ENCODE measurements at places on chromosomes 3 and 15.
A peak's percentile ranks its signal among the peaks of the same experiment; 100 is the strongest.

GRCh38 chr15:57668016-57668415, 38.5 kb upstream of the POLR2M start:
- no peak for DNase-seq

- DNase-seq: no peak
Measured at GRCh38 chr15:80207887-80208286, 44.1 kb downstream of the CTXND1 start.

- DNase-seq: no peak
Measured at GRCh38 chr15:99580076-99580475, 14.3 kb downstream of the MEF2A start.

DNA sequence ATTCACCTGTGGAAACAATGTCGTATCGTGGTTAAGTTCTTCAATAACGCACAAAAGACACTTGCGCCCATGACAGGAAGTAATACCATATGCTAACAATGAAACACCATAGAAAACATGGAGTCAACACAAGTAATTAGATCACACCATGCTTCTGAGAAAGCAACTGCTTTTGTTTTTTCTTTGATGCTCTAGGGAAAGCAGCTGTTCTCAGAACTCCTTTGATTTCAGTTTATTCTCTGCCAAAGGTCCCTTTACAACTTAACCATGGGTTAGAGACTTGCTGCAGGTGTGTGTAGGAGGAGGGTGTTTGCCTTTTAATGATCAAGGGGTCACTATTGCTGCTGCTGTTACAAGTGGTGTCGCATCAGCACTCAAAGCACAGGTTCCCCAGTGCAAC, 324.0 kb upstream of the SLCO3A1 start:
- DNase-seq: no peak

DNA sequence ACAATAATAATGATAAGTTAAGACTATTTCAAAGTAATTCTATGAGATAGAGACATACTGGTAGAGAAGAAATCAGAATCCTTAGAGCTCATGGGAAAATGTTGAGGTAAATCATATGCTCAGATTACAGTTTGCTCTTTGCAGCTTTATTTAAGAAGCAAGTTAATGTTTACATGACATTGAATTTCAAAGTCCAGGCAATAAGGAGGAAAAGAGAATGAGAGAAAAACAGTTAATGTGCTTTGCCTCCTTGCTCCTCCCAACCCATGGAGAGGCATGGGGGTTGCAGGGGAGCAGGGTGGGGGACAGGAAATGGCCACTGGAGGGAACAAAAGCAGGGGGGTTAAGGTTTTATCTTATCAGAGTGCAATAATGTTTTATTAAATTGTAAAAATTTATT, 42.2 kb upstream of the ZBTB38 start:
- no peak for DNase-seq

DNA sequence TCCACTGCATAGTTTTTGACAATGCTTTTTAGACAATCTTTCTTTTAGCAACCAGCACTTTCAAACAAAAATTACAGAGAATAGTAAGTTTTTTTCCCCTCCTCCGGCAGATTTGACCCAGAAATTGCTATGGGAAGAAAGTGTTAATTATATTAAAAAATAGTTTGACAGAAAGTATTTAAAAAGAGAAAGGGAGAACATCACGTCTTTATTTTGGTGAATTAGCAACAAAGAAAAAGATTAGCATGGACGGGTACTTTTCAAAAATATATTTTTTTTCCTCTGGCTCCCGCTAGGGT, 831 bp upstream of the KAT2B start:
- no peak for DNase-seq

- no peak for DNase-seq
Measured at GRCh38 chr3:186570941-186571643, 572 bp downstream of the DNAJB11 start.

DNA sequence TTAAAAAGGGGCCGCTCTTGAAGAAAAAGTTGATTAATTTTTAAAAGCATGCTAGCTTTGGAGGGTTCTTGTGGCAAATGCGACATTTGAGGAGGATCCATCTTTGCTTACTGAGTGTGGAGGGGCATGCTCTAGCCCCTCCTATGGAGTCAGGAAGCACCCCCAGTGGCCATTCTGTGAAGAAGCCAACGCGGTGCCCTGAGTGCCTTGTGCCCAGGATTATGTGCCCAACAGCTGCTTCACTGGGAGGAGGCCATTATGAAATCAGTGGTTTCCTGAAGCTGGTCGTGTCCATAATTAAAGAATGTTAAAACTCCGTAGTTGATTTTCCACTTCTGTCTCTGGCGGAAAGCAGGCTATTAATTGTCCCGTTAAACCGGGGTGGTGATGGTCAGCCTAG, 69.1 kb upstream of the TNFAIP8L3 start:
- DNase-seq: no peak

DNA sequence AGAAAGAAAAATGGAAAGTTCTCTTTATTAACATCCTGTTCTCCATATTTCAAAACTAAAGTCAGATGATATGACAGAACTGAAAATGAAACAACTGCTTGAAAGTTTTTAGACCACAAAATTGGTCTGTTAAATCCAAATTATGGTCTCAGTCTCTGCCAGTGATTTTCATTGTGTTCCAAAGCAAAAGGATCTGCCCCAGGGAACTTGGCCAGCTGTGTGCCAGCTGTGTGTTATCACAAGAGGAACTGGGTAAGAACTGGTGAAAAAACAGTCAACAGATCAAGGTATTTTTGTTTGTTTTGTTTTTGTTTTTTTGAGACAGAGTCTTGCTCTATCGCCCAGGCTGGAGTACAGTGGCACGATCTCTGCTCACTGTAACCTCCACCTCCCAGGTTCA, 323.3 kb downstream of the CTNNB1 start:
- DNase-seq: no peak

GRCh38 chr3:104849070-104849469, 517.6 kb upstream of the ALCAM start:
- no peak for DNase-seq

GRCh38 chr3:181917027-181917426, 205.3 kb downstream of the SOX2 start:
- no peak for DNase-seq

- DNase-seq: no peak
Measured at GRCh38 chr15:66682865-66683264, 19.2 kb upstream of the SMAD6 start.

GRCh38 chr3:108124337-108125152, 33.7 kb upstream of the CD47 start:
- DNase-seq: no peak

- DNase-seq: peak; percentile 62
Measured at GRCh38 chr3:139797724-139798343, 120.1 kb upstream of the NMNAT3 start.

DNA sequence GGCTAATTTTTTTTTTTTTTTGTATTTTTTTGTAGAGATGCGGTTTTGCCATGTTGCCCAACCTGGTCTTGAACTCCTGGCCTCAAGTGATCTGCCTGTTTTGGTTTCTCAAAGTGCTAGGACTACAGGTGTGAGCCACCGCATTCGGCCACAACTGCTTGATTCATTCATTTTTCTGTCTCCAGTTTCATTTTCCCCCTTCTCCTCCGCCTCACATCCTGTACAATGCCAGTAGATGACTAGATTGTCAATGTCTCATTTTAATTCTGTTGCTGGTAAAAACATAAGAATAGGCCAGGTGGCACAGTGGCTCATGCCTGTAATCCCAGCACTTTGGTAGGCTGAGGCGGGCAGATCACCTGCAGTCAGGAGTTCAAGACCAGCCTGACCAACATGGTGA, 12.0 kb upstream of the ZNF592 start:
- DNase-seq: no peak

- no peak for DNase-seq
Measured at GRCh38 chr3:194301730-194302129, 49.4 kb downstream of the CPN2 start.

DNA sequence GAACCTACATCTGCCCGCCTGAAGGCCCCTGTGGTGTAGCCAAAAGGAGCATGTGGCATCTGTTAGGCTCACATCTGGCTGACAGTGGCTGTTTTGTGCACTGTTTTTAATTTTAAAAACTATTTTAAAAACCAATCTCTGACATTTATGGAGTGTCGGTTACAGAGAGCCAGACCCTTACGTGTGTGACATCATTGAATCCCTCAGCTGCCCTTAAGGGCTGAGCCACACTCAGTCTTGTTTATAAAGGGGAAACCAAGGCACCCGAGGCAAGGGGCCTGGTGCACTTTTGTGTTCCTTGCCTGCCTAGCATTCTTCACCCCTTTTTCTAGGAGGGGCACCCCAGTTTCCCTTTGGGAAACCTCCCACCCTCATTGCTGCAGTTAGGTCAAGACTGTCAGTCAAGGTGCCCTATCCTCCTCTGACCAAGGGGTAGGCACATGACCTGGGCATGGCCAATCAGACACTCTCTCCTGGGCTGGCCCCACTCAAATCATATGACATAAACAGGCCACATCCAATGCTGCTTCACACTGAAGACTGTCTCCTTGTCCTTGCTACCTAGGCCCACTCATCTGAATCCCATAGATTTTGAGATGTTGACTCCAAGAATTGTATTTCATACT, 105.3 kb downstream of the LSM3 start:
- DNase-seq: no peak

GRCh38 chr3:73668391-73668790, 43.6 kb upstream of the PDZRN3 start:
- no peak for DNase-seq

GRCh38 chr15:100944986-100945385, 25.8 kb downstream of the LRRK1 start:
- DNase-seq: no peak

DNA sequence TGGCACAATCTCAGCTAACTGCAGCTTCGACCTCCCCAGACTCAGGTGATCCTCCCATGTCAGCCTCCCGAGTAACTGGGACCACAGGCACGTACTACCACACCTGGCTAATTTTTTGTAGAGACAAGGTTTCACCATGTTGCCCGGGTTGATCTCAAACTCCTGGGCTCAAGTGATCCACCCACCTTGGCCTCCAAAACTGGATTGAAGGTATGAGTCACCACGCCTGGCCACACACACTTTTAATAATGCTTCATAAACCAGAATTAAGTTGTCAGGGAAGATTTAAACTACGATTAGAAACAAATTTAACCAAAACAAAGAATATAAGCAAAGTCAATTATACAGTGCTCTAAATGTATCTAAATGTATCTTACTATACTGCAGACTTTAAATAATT, 87.5 kb downstream of the LRRFIP2 start:
- DNase-seq: no peak

- DNase-seq: no peak
Measured at GRCh38 chr3:14786369-14786768, 32.4 kb upstream of the FGD5 start.

DNA sequence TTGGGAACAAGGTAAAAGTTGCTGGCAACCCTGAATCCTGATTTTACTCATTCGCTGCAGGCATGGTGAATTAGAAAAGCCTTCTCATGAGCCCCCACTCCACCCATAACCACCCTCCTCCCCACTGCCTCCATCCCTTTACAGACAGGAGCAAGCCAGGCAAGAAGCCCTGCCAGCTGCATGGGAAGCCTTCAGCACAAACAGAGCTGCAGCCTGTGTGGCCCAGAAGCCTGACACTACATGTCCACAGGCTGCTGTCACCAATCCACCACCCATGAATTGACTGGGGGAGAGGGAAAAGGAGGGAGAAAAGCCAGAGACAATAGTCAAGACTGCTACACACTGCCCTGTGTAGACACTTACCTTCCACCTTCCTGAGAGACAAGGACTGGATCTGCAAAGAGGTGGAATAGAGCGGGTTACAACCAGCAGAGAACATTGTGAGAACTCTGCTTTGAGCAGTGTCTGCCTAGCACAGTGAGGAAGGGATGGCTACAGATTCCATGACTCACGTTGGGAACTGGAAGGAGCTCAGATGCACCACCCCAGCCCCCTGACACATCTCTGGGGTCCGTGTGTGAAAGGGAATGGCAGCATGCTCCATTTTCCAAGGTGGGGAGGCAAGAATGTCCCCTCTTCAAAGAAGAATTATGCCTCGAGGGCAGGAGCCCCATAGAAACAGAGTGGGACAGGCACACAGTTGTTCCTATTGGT, 33.9 kb downstream of the DZIP1L start:
- no peak for DNase-seq

- DNase-seq: no peak
Measured at GRCh38 chr15:99058421-99058870, 46.4 kb upstream of the SYNM start.

DNA sequence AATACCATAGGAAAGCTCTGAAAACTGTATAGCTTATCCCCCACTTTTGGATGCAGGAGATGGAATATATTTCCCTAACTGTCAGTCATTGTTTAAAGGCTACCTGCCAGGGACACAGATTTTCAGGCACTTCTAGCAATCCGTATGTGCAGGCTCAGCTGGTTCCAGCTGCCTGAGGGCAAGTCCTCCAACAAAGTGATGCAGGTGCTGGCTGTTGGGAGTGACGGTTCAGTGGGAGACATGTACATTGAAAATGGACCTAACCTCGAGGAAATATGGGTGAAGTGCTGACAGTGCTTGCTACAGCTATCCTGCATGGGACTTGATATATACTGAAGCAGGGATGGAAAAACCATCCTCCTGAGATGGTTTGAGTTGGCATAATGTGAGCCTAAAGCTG, 153.1 kb upstream of the GAP43 start:
- no peak for DNase-seq

- DNase-seq: no peak
Measured at GRCh38 chr15:56242576-56243162, 1.0 kb downstream of the RFX7 start.

GRCh38 chr3:126446791-126447190, 28.9 kb downstream of the ZXDC start:
- DNase-seq: no peak

- no peak for DNase-seq
Measured at GRCh38 chr3:139601191-139601961, 61.8 kb upstream of the RBP1 start.

DNA sequence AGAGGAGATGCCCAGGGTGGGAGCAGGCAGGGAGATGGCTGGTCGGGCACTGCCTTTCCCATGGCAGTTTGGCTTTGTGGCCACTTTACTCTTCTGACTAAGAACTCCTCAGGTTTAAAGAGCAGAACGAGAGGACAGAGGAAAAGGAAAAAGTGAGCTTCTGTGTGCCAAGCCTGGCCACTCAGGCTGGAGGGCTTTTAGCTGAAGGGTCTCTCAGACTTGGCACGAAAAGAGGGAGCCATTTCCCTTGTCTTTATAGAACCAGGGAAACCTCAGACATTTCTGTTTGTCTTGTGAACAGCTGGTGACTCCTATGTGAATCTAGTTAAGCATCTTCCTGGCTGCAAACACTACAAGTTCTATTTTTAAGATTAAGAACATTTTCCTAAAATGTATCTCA, 23.3 kb upstream of the PSMD6 start:
- DNase-seq: no peak

GRCh38 chr3:99966662-99967416, 147.5 kb downstream of the FILIP1L start:
- DNase-seq: no peak

DNA sequence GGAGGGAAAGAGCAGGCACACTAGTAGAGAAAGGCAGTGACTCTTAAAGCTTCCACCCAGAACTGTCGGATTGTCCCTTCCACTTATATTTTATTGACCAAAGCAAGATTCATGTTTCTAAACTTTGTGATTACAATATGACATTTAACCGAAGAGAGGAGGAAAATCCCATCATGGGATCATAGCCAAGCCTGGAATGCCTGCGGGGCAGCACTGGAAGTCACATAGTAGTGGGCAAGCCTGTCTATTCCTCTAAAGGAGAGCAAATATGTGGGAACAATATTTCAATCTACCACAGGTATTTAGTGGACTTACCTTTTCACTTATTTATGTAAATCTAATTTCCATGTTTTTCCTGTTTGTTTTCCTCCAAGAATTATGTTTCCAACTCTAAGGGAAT, 3.8 kb upstream of the TMOD3 start:
- no peak for DNase-seq
